ENCODE measurements at places on chromosomes 1 and 21. TPM values are rescaled to one million over a fixed set of nuclear protein-coding genes. Genes with fewer than 3 reads are reported as not detected.

ASCL5 gene
- not detected for polyA plus RNA-seq

MXRA8 gene
- 0.92 TPM for polyA plus RNA-seq

DFFB gene
- 20.2 TPM for polyA plus RNA-seq

CLDN17 gene
- polyA plus RNA-seq: not detected

NECAP2 gene
- polyA plus RNA-seq: 80.2 TPM

NTMT2 gene
- 0.27 TPM for polyA plus RNA-seq

CLDN14 gene
- polyA plus RNA-seq: not detected

PTPRU gene
- 2.5 TPM for polyA plus RNA-seq

FAM72C gene
- not detected for polyA plus RNA-seq

BSND gene
- not detected for polyA plus RNA-seq

SYTL1 gene
- not detected for polyA plus RNA-seq

TMPRSS15 gene
- polyA plus RNA-seq: 0.18 TPM

KAZN gene
- polyA plus RNA-seq: 26.4 TPM

PLPPR4 gene
- polyA plus RNA-seq: 36.8 TPM

GABRD gene
- 0.85 TPM for polyA plus RNA-seq

TIE1 gene
- polyA plus RNA-seq: not detected

ACTL8 gene
- not detected for polyA plus RNA-seq

C1QC gene
- not detected for polyA plus RNA-seq

XCL2 gene
- polyA plus RNA-seq: not detected

S100A7 gene
- not detected for polyA plus RNA-seq

FCRL6 gene
- polyA plus RNA-seq: not detected

DYRK3 gene
- polyA plus RNA-seq: 7.5 TPM

NBPF20 gene
- 6.8 TPM for polyA plus RNA-seq

KRTAP13-2 gene
- not detected for polyA plus RNA-seq

CLDN8 gene
- polyA plus RNA-seq: not detected

GJB3 gene
- polyA plus RNA-seq: not detected

HRNR gene
- polyA plus RNA-seq: not detected
